ENCODE measurements at places on chromosomes 12 and 14.
A peak's percentile ranks its signal among the peaks of the same experiment; 100 is the strongest.

- DNase-seq: no peak
Measured at GRCh38 chr12:127726671-127727315, 540.2 kb upstream of the TMEM132C start.

DNA sequence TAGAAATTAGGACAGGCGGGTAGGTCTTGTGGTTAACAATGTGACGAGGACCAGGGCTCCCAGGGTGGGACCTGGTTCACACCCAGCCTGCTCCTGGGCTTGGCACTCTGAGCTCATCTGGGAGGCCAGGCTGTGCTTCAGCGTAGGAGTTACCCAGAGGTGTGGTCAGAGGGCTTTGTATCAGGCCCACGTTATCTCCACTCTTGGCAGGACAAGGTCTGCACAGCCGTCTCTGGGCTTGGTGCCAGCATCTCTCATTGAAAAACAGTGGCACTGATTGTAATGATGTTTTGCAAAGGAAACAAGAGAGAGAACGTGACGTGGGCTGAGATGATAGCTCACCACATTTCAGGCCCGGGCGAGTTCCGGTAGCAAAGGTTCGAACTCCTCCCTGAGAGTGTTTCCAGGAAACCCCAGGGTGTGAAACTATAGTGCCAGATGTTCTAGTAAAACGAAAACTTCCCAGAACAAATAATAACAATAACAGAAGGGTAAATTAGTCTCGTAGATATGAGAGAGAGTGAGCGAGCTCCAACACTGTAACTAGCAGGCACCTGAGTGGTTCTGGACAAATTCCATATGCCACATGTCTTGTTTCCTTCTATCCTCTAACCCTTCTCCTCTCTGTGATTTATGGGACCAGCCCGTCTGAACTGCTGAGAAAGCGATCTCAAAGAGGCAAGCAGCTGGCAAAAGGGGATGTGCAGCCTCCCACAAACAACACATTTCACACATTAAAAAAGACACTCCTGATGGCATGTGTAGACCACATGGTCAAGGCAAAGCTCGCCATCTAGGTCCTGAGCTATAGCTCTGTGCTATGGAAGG is 227.3 kb downstream of the KTN1 start:
- peak; percentile 66 for DNase-seq

GRCh38 chr12:48441069-48441468 is 31.3 kb upstream of the ANP32D start:
- DNase-seq: no peak

DNA sequence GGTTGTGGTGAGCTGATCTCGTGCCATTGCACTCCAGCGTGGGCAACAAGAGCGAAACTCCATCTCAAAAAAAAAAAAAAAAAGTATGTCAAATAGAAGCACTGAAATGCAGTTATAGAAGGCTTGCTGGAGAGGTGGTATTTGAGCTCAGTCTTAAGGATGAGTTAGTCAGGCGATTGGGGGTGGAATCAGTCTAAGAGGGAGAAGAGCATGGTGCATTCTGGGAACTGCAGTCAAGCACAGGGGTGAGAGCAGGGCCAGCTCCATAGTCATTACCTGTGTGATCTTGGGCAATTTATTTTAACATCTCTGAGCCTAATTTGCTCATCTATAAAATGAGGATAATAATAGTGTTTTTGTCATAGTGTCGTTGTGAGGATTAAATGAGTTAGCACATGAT is 5.9 kb upstream of the GNB3 start:
- no peak for DNase-seq

- no peak for DNase-seq
Measured at GRCh38 chr12:96720363-96720705, 186.7 kb upstream of the NEDD1 start.

DNA sequence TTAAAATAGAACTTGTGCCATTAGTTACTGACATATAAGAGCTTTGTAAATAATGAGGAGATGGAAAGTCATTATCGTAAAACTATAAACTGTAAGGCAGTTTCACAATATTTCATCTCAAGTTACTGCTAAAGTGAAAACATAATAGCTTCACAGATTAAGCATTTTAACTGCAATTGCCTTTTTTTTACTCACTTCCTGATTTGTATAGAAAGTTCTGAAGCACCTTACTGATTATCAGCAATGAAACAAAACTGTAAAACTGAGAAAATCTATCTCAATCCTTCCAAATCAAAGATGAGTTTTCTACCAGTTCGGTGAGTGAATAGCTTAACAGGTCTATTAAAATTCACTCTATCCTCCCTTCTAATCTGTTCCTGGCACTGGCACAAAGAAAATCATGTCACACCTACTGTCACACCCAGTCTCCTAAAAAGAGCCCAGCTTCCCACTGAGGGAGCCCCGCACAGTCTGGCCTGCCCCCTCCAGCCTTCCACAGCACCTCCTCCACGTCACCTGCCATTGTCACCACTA is 161.4 kb upstream of the ABCD2 start:
- DNase-seq: peak; percentile 31

DNA sequence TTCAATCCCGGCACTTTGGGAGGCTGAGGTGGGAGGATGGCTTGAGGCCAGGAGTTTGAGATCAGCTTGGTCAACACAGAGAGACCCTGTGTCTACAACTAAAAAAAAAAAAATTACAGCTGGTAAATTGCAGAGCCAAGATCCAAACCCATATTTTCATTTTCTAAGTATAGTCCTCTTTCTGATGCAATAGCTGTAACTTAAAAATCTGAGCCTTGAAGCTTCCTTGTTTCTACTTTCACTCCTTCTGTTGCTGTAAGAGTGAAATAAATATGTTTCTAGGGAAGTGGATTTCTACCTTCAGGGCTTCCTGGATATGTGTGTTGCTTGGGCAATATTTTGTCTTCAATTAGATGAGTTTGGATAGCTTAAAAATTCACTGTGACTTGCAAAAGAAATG is 42.0 kb upstream of the PRICKLE1 start:
- DNase-seq: no peak

DNA sequence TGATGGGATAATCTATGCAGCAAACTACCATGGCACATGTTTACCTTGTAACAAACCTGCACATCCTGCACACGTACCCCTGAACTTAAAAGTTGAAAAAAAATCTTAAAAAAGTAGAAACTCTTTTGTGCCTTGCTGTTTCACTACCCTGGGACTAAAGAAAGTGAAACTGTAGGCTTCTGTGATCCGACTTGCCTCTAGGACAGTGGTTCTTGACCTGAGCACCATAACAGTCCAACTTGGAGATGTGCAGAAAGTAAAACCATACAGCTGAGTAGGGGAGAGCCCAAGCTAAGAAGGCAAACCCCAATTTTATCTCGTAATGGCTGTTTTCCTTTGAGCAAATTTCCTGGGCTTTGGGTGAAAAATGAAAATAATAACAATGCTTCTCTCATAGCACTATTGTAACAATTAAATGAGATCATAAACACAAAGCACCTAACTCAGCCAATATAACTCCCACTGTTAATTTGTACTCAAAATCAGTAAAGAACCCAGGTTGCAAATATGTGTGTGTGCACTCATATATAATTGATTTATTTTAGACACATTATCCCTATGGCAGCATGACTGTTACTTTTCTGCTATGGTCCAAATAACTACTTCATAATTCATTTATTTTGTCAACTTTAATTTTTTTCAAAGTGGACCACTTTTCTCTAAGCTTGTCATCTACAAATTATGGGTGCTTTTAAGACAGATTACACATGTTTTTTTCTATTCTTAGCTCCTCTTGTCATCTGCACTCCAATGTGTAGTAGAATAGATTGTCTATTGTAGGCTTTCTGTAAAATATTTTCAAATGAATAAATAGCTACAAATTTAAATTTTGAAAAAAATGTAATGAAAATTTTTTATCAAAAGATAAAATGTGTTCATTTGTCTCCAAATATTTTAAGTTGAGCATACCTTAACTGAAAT is 334.9 kb downstream of the BTG1 start:
- no peak for DNase-seq

GRCh38 chr12:102051431-102051965 is 10.3 kb downstream of the WASHC3 start:
- no peak for DNase-seq

- no peak for DNase-seq
Measured at GRCh38 chr14:67971627-67972625, 152.3 kb downstream of the RAD51B start.

DNA sequence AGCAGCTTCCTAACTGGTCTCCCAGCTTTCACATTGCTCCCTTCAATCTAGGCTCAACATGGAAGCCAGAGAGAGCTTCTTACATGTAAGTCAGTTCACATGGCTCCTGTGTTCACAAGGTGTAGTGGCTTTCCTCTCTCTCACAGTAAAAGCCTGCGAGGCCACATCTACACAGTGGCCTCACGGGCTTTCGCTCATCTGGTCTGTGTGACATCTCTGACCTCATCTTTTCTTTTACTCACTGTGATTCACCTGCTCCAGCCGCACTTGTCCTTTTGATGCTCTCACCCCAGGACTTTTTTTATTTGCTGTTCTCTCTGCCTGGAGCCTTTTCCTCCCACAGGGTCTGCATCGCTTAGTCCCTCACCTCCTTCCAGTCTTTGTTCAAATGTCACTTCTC is 122.1 kb downstream of the SLC5A8 start:
- DNase-seq: no peak

- no peak for DNase-seq
Measured at GRCh38 chr14:54446161-54446693, 5.1 kb upstream of the CNIH1 start.

DNA sequence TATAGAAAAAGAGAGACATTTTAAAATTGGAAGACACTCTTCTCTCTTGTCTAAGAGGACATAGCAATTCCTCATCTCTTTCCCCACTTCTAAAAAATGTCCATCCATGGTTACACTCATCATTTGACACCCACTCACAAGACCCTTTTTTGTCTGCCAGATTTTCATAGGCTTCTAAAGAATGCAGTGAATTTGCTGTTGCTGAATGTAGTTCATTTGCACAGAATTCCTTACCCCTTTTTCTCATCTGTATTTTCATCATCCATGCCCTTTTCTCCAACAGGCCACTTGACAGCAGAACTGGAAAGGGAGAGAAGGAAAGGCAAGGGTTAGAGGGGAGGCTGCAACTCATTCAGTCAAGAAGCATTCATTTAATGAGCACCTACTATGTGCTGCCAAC is 128.0 kb downstream of the NUAK1 start:
- no peak for DNase-seq

- no peak for DNase-seq
Measured at GRCh38 chr14:29444805-29445204, 482.8 kb downstream of the PRKD1 start.

DNA sequence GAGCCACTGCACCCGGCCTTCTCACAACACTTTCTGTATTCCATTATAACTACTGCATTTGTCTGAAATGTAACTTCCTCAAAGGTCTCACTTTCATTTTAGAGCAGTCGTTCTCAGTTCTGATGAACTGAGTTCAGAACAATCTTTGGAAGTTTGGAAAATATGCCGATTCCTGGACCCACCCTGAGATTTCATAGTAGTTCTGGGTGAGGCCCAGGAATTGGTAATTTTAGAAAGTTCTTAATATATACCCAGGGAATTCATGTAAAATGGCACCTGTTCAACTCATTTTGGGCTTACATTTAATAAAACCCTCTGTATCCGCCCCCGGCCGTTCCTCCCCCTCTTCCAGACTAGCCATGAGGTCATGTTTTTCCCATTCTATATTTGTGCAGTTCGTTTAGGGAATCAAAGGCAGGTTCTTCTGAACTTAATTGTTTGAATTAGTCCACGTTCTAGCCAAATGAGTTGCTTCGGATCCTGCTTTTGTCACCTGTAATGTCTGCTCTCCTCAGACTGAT is 5.9 kb downstream of the GSG1 start:
- DNase-seq: peak; percentile 11

DNA sequence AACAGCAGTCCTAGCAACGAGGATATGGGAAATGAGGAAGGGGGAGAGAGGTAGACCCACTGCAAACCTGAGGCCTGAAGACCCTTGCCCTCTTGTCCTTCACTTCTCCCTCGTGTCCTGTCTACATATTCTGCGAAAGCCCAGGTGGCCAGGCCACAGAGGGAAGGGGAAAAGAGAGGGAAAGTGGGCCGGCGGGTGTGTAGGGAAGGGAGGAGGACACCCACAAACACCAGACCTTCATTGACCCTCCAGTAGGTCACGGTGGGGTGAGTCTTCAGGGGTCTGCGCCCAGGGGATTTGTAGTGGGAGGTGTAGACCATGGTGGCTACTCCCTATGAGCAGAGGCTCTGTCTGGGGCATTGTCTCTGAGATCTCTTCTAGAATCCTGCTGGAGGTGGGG is 3.8 kb downstream of the FAIM2 start:
- no peak for DNase-seq

DNA sequence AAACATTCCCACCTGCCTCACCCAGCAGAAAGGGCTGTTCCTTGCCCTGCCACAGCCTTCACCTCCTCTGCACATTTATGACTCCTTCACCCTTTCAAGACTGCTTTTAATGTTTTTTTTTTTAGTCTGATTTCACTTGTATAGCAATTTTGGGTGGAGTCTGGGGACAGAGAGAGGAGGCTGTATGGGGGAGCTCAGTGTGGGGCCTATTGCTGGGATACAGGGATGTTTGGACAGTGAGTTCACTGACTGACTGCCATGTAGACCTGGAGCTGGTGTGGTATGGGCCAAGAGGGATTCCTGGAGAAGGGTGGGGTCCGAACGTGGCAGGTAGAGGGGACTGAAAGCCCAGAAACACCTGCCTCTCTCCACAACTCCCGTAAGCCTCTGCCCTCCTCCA is 1.9 kb upstream of the KRT85 start:
- no peak for DNase-seq

DNA sequence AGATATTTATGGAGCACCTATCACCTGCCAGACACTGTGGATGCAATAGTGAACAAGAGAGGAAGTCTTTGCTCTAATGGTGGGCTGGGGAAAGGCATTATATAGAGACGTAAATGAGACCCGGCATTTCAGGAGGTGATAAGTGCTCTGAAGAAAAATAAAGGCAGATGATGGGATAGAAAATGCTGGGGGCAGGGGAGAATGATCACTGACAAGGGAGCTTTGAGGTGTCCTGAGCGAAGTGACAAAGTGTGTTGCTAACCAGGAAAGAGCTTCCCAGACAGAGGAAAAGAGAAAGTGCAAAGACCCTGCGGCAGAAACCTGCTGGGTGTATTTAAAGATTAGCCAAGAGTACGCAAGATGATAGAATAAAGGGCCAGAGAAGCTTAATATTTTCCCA is 1096.1 kb downstream of the BCL11B start:
- no peak for DNase-seq

DNA sequence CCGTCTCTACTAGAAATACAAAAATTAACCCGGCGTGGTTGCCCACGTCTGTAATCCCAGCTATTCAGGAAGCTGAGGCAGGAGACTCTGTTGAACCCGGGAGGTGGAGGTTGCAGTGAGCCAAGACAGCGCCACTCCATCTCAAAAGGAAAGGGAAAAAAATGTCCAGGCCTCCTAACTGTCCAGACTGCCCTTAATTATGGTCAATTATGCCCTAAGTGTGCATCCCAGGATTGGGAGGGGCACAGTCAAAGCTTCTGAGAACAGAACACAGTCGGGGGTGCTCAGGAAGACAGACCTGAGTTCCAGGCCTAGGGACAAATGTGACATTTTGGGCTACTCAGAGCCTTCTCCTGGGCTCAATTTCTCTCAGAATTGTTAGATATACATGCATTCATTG is 31.8 kb upstream of the SMUG1 start:
- DNase-seq: no peak

GRCh38 chr14:32679927-32680612 is 258.6 kb upstream of the NPAS3 start:
- DNase-seq: no peak
